ENCODE measurements at places on chromosomes 7 and 10. TPM values are rescaled to one million over a fixed set of nuclear protein-coding genes. Genes with fewer than 3 reads are reported as not detected.

FLNC gene
- 0.12 TPM for total RNA-seq

GRCh38 chr10:80945264-80945880 lies 407.7 kb downstream of the SH2D4B start:
- no peak for DNase-seq

- DNase-seq = no peak
Measured at GRCh38 chr7:128362670-128363069, 1.2 kb upstream of the PRRT4 start.

DNA sequence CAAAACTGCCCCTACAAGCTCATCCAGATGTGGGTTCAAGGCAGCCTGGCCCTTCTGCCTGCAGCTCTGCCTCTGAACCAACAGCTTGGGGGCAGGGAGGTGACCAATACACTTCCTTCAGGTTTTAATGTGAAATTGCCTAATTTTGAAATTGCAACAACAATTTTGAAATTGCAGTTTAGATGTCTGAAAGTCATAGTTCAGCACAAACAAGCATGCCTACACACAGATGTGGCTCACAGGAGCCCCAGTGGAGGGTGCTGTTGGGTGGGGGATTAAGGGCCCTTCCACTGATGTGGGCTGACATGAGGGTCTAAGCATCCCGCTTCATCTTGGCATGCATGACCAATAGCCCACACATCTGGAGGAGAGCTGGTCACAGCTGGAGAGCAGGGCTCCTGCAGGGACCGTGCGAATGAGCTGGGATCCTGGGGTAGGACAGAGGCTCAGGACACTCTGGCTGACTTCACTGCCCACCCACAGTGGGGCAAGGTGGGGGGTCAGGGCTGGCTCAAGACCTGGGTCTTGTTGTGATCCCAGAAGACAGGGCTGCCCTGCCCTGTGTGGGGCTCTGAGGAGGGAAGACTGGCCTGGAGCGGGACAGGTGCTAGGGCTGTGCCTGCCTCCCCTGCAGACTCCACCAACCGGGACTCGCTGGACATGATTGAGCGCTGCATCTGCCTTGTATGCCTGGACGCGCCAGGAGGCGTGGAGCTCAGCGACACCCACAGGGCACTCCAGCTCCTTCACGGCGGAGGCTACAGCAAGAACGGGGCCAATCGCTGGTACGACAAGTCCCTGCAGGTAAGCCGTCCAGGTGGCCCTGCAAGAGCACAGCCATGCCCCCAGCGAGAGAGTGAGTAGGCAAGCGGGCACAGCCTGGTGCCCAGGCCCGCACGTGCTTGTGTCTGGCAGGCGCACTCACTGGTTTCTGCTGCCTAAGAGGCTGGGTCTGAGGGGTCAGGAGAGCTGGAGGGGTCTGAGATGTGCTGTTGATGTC lies 32.3 kb downstream of the CHAT start:
- DNase-seq = no peak

DNA sequence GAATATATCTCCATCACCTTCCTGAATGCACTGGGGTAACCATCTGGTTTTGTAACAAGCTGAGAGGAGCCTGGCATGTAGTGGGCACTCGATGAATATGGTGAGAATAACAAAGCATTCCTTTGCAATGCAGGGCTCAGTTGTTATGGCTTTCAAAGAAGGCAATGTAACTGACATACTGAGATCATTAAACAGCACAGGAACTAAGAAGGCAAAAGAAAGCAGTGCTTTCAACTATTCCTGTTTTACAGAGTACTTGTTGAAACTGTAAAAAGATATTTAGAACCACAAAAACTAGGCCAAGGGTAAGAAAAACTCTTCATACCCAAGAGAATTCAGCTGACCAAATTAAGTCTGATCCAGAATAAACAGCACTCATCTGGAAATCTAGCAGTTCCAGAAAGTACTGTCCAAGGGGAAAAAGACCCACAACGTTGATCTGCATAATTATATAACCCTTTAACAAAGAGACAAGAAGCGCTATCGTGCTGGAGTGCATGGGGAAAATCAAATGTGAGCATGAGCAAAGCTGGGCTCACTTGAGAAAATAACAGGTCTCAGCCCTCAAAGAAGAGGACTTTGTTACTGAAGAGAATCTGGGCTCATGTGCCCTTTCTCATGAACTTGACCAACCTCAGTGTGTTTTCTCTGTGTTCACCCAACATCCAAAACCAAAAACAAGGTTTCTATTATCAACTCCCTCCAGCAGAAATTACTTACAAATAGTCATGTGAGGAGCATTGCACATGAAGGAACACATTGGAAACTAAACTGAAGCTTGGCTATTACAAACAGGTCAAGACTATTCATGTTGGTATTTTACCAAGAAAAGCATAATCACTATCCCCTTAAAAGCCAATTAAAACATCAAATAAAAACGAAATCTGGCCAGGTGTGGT lies 116.2 kb downstream of the AVL9 start:
- no peak for DNase-seq

GRCh38 chr7:71868797-71869196 lies 543.3 kb downstream of the CALN1 start:
- DNase-seq = no peak

GRCh38 chr10:13925971-13926780 lies 339.4 kb downstream of the PRPF18 start:
- DNase-seq = no peak

GDF2 gene
- not detected for total RNA-seq

DNA sequence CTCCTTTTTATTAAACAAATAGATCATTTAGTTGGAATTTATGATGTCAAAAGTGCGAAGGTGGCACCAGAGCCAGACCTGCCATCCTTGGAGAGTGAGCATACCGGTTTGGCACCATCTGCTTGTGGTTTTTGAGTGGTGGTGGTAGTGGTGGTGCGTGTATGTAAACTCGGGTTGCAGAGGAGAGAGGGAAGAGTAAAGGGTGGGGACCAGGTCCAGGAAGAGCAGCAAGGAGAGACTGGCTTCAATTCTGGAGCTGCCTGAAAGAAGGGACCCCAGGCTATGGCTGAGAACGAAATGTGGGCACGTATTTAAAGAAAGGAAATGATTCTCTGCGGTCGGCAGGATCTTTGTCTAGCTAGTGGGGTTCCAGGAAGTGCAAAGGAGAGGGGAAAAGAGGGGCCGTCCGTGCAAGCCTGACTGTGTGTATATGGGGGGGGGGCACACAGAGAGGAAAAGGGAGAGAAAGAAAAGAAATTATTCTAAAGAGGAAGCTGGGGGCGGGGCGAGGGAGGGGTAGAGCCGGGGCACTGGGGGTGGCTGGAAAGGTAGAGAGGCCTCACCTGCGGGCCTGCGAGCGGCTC lies 448 bp upstream of the GOLGA7B start:
- DNase-seq = no peak

DNA sequence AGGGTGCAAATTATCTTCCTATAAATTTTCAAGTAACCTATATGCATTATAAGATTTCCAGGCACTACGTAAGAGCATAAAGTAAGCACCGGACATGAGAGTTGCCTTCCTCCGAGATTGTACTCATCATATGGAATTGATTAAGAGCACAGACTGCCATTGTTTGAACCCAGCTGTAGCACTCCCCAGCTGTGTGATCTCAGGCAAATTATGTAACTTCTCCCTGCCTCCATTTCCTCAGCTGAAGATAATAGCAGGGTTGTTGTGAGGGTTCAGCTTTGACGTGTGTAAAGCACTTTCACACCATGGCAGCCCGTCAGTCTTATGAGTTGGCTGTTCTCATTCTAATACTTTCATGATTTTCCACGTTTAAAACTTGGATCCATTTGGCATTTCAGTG lies 122.6 kb downstream of the ITIH5 start:
- DNase-seq = no peak

UTF1 gene
- total RNA-seq = not detected

C10orf105 gene
- not detected for total RNA-seq

DNA sequence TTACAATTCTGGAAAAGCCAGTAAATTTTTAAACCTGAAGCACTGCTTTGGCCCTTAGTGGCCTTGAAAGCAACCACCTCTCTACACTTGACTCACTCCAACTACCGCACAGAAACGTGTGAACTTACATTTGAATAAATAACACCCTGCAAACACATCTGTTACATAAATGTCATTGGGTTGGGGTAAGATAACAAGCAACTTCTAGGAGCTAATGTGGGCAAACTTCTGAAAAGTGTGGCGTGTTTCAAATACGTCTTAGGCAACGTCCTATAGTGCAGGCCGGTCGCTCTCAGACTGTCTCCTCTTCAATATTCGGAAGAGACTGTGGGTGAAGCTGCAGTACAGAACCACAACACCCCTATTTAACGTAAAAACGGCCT lies 474 bp downstream of the ORC5 start:
- DNase-seq = no peak

GRCh38 chr10:61784354-61785133 lies 117.0 kb upstream of the ARID5B start:
- no peak for DNase-seq

GRCh38 chr10:120701381-120701780 lies 149.8 kb upstream of the WDR11 start:
- DNase-seq = no peak

URGCP gene
- 22.0 TPM for total RNA-seq

PDK4 gene
- total RNA-seq = 0.41 TPM

GRCh38 chr7:88268858-88269257 lies 37.8 kb downstream of the STEAP4 start:
- DNase-seq = no peak

DNA sequence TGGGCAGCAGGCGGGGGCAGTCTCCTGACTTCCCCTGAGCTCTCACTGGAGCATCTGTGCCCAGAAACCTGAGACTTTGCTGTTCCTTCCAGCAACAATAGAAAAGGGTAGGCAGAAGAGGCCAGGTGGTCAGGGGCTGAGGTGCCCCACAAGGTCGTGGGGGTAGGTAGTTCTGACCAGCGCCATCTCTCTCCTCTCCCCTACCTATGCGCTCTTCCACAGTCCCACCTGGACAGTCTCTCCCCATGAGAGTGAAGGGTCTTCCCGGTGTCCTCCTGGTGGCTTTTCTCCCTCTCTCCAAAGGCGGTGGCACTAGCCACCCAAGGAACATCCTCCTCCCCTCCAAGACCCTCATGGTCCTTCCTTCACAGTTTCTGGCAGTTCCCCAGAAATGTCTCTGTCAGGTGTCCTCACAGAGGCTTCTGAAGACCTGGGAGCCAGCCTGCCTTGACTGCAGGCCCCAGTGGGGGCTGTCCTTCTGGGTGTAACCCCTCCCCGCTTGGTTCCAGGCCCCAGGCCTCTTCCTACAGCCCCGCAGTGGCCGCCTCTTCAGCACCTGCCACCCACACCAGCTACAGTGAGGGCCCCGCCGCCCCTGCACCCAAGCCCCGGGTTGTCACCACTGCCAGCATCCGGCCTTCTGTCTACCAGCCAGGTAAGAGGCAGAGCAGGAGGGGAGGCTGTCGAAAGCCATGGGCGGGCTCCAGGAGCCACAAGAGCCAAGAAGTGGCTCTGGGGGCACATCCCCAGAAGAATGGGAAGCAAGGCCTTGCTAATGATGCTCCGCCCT lies 41.3 kb downstream of the LDB3 start:
- no peak for DNase-seq

DNA sequence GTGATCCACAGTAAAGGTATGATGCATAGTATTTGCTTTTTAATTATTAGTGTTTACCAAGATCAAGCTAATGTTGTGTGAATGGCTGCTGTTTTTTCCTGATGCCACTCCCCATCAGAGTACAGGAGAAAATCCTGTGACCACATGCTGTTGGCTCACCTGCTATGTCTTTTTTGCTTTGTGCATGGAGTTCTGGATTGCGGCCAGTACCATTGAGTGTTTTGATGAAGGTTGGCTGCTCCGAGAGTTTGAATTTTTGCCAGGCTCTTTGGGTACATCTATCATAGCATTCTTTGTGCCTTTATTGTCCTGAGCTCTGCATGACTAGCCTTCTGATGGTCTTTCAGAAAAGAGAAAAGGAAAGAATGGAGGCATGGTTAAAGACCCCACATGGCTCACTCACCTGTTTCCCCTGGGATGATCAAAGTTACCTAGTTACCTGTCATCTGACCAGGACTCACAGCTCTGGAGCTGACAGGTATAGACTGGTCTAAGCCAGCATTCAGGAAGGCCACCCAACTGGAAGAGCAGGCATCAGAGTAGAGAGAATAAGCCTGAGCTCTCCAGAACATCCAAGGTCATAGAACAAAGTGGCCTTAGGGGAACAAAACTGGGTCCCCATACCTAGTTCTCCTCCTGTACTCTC lies 11.8 kb upstream of the SGPL1 start:
- no peak for DNase-seq

DNA sequence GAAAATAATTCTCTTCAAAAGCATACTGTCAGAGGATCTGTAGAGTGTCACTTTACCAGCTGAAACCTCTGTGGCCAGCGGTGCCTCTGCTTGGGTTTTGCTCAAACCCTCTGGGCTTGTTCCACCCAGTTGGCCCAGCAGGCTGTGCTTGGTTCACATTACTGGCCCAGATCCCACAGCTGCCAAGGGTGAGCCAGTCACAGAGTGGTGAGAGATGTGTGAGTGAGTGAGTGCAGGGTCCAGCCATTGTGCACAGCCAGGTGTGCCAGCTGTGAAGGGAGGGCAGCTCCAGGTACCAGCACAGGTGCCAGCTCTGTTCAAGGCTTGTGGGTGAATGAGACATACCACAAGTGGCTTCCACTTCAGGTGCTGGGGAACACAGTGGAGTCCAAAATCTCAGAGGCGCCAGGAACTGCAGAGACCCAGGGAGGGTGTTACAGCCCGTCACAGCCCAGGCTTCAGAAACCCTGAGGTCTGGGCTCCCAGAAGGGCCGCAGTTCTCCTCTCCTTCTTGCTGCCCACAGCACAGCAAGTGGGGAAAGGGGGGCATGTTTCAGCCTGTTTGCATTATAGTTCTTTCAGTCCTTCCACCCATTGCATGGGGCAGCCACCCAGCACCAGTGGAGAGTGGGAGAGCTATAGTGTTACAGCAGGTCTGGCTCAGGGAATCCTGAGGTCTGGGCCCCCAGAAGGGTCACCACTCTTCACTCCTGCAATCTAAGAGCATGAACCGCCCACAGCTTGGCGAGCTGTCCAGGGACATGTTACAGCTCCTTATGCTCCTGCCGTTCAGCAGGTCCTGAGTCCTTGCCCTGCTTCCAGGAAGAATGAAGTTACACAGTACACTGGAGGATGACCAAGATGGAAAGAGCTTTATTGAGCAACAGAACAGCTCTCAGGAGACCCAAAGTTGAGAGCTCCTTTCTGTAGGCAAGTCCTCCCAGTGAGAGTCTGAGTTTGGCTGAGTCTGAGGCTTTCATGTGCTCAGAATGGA lies 931.7 kb upstream of the SORCS1 start:
- DNase-seq = no peak

DNA sequence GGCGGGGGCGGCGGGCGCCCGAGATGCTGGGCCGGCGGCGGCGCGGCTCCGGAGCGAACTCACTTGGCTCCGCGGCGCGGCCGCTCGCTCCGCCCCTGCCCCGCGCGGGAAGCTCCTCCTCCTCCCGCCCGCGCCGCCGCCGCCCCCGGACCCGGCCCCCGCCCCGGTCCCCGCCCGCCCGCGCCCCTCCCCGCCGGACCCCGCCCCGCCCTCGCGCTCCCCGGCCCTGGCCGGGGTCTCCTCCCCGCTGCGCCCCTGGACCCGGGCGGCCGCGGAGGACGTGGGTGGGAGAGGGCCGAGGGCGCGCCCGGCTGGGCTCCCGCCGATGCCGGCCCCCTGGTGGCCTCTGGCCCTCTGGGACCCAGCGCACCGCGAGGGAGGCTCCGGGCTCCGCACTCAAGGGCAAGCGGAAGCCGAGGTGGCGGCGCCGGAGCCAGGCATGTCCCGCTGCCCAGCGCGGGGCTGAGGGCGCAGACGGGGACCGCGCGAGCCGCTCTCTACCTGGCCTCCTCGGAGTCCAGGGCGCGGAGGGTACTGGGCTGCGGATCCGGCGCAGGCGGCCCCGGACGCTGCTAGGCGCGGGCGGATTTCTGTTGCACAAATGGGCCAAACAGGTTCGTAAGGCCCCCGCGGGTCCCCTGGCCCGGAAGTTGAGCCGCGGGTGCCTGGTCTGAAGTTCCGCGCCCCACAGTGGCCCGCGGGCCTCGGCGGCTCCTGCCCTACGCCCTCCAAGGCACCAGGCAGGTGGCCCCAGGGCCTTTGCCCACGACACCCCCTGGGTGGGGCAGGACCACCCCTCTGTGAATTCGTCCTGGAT lies at the start of gene TCERG1L:
Gene TCERG1L (minus strand): TSS at position 61 of the 817 bp plus-strand sequence. CDS start 86 bp downstream, outside the sequence.
- no peak for DNase-seq

Data from Caki2 (cell line).